ENCODE measurements at places on chromosomes 7 and 10.

GRCh38 chr10:111122127-111122526 lies 45.3 kb downstream of the ADRA2A start:
- no peak for DNase-seq

DNA sequence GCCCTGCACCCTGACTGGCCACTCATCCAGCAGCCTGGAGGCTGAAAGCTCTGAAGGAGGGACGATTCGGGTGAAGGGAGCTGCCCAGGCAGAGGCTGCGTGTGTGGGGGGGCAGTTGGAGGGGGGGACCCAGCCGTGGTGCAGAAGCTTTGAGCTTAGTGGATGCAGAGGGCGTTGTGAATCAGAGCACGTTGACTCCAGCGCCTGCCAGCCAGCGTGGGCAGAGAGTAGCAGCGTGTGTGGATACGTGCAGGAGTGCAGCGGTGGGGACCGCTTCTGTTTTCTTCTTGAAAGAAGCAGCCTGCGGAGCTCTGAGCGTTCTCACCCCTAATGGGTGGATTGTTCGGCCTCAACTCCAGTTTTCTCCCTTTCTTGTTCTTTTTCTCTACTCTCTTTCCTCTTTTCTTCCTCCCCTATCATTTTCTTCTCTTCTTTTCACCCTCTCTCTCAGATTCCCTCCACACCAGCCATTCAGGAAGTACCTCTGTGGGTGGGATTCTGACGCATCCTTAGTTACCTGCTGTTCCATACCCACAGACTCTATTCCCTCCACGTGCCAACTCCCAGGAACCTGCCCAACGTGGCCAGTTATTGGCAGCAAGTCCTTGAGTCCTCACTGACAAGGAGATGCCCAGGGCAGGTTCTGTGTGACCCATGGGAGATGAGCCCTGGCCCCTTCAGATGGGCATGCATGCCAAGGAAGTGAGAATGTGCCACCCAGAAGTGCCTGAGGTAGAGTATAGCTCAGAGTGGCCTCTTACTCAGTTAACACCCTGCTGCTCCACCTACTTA lies 47.4 kb downstream of the SORCS3 start:
- DNase-seq: no peak

DNA sequence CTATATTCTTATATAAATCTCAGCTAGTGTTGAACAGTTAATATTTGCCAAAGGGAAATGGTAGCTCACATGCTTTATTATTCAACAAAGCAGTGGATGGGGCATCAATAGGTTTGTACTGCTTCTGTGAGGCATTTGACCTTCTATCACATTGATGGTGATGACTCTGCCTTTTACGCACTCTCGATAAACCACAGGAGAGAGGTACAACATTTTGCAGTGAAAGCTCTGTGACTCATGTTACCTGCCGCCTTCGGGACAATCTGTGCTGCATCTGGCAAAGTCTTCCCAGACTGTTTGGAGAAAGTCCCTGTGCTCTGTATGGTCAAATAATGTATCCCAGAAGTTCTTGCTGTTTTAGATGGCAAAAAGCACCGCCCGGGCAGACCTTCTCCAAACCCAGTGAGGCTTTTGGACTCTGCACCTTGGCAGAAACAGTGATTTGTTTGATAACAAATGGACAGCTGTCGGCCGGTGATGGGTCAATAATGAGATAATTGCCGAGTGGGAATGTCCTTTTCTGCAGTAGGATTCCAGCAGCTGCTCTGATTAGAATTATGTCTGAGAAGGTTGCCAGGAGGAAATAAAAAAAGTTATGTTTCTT lies 61.0 kb downstream of the PLPP4 start:
- DNase-seq: no peak

DNA sequence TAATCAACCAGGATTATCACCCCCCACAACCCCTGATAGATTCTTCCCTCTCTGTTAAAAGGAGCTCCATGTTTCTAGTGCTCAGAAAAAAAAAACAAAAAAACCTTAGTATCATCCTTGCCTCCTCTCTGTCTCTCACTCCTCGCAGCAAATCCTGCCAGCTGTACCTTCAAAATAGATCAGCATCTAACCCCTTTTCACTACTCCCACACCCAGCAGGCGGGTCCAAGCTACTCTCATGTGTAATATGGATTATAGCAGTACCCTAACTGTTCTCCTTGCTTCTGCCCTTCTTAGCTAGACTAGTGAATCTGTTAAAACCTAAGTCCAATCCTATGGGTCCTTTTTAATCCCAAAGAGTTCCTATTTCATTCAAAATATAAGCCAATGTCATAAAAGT lies 667.4 kb downstream of the MAGI2 start:
- DNase-seq: no peak

DNA sequence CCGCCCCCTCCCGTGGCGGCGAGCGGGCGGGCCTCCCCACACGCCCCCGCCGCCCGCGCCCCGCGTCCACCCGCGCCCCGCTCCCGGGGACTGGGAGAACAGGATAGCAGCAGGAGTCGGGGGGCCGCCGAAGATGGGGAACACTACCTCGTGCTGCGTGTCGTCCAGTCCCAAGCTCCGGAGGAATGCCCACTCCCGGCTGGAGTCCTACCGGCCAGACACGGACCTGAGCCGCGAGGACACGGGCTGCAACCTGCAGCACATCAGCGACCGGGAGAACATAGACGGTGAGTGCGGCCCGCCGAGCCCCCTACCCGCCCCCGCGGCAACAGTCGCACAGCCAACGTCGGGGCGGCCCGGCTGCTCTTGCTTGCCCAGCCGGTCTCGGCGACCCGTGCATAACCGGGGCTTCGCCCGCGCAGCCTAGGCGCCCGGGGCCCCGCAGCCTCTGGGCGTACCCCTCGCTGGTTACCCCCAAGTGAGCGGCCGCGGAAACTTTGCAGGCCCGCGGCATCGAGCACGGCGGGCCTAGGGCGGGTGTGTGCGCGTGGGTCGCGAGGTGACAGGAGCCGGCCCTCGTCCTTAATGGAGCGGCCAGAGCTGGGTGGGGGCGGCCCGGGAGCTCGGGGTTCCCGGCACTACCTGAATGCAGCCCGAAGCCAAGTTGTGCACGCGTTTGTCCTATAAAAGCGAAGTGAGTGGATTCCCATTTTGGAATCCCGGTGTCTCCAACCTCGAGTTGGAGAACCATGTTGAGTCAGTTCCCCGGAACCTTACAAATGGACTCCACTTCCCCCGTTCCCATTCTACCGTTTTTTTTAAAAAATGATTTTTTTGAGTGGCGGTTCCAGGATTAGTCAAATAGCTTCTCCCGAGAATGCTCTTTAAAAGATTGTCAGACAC lies 863 bp downstream of the CCNY start:
- no peak for DNase-seq

DNA sequence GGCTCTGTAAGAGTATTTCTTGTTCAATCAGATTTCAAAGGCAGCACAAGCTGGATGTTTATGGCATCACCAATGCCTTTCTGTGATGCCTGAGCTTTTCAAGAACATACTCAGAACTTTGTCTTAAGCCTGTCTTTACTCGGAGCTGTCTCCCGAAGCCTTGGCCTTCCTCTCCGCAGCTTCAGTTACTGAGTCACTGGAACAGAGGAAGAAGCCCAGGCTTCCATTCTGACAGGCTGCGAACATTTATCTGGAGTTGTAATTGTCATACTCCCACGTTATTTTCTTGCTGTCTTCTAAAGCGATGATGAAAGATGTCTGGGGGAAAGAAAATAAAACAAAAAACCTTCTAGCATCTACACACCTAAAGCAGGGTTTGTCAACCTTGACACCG lies 43.9 kb downstream of the GRK5 start:
- DNase-seq: peak; percentile 53

GRCh38 chr7:44973610-44974401 lies 5.0 kb downstream of the MYO1G start:
- DNase-seq: no peak

GRCh38 chr7:82423446-82423845 lies 20.1 kb downstream of the CACNA2D1 start:
- no peak for DNase-seq

DNA sequence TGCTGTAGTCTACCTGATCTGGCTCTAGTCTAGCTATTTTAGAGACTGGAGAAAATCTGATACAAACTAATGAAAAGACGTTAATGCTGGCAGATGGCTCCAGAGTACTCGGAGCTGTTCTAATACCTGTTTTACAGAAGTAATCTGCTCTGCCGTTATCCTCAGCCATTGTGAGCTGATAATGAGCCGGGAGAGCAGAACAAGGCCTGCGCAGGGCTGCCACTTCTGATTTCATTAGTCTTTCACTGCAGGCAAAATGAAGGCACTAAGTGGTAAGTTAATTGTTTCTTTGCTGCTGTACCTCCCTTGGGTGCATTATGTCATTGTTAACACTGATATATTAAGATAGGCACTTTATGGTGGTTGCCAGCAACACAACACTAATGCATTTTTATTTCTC lies 456.4 kb upstream of the PFKP start:
- DNase-seq: no peak

GRCh38 chr10:44376472-44377099 lies 8.3 kb downstream of the CXCL12 start:
- DNase-seq: no peak

GRCh38 chr7:28176174-28176573 lies 4.4 kb downstream of the JAZF1 start:
- no peak for DNase-seq

DNA sequence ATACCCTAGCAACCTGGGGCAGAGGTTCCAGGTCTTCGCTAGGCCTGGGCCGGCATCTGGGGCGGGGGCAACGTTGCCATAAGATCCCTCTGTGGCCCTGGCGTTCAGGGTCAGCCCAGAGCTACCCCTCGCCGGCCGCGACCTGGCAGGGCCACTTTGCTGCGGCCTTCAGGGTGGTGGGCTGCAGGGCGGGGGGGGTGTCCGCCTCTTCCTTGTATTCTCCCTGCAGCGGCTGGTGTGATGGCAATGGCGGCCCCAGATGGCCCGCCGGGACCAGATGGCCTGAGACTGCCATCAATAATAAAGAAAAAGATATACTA lies 539.2 kb upstream of the POT1 start:
- no peak for DNase-seq

- DNase-seq: no peak
These were observed 203.9 kb upstream of the VSTM2A start for GRCh38 chr7:54338319-54338718.

- DNase-seq: no peak
These were observed 495.7 kb downstream of the GALNT17 start for GRCh38 chr7:71627651-71628050.

GRCh38 chr7:26307226-26307625 lies 15.6 kb downstream of the SNX10 start:
- no peak for DNase-seq

DNA sequence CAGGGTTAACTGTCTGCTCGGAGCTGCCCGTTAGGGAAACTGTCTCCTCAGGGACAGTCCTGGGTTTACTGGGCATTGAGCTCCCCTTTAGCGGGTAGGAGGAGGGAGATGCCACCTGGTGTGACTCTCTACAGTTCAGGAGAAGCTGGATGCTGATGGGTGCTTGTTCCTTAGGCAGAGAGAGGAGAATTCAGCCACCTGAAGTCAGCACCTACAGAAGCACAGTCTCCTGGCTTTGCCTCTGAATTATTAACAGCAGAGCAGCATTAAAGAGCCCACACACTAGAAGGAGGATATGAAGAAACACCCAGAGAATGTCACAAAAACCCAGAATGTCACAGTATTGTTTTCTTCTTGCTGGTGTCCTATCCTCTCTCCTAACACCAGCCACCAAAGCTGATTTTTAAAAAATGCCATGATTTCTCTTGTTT lies 696 bp downstream of the GIMAP4 start:
- DNase-seq: no peak

DNA sequence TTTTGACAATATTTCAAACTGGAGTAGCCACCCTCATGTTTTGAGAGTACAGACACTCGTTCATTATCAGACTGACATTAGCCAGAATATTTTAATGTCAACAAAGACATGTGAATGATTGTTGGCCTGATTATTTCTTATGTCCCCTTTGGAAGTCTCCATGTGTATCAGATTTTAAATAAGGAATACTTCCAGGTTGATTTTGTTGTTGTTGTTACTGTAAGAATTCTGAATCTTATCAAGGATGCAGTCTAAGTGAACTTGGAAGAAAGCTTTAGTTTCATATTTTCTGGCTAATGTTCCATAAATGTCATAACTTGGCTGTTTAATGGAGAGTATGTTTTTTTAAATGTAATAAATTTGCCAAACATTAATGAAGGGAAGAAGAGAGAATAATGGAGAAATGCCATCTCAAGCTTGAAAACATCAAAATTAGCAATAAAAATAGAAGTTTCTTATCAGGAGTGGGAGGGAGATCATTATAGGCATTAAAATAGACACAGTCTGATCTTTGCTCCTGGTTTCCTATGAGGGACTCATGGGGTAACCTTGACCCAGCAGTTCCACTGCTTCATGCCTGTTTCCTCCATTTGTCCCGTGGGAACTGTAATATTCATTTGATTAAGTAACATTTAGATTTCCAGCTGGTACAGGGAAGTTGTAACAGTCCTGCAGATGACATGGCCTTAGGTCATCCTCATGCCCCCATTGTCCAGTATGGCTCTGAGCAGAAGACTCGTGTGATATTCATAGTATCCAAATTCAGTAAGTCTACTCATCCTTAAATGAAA lies 122.4 kb upstream of the KIAA1217 start:
- no peak for DNase-seq

- no peak for DNase-seq
These were observed 666.0 kb downstream of the SUGCT start for GRCh38 chr7:40800771-40801170.

DNA sequence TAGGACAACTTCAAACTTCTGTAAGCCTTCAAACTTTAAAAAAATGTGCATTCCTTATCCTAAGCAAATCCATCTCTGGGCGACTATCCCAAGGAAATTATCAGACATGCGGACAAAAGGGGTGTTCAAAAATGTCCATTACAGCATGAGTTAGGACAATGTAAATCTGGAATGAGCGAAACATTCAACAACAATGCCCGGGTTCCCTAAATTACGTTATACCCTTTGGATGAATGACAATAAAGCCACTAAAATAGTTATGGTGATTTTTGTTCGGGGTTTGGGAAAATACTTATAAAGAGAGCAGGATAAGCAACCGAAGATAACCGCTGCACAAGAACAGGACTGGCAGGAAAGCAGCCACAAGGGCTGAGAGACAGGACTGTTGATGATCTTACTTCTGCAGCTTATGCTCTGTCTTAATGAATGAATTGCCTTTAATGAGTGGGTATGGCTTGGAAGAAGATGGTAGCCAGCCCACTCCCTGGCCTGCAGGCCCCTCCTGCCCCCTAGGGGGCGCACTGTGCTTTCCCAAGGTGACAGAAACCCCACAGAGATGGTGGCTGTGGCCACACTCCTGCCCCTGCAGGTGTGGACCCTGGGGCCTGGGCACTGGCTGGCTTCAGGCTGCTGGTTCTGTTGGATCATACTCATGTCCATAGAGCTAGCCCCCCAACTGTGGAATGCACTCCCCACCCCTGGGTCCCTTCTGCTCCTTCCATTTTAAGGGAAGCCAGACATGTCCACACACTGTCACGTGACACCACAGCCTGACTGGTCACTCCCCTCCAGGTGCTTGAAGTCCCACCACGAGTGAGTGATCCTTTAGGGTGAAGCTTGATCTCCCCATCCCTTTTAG lies 45.0 kb downstream of the ZCCHC24 start:
- no peak for DNase-seq

DNA sequence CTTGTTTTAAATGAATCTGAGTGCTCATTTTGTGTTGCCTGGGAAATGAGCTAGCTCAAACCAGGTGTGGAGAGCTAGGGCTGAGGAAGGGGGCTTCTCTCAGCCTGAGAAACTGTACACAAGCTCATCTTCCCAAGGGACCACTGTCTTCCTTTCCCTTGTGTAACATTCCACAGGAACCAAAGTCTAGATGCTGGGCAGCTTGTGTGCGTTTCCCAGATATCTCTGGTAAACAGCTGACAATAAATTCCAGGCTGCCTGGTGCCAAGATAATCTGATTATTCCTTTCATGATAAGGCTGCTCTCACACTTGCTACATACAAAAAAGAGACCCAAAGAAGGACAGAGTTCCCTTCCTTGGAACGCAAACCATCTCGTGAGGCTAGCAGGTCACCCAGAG lies 33.1 kb upstream of the MKLN1 start:
- DNase-seq: no peak
